ENCODE measurements at places on chromosomes 1 and 21.

DNA sequence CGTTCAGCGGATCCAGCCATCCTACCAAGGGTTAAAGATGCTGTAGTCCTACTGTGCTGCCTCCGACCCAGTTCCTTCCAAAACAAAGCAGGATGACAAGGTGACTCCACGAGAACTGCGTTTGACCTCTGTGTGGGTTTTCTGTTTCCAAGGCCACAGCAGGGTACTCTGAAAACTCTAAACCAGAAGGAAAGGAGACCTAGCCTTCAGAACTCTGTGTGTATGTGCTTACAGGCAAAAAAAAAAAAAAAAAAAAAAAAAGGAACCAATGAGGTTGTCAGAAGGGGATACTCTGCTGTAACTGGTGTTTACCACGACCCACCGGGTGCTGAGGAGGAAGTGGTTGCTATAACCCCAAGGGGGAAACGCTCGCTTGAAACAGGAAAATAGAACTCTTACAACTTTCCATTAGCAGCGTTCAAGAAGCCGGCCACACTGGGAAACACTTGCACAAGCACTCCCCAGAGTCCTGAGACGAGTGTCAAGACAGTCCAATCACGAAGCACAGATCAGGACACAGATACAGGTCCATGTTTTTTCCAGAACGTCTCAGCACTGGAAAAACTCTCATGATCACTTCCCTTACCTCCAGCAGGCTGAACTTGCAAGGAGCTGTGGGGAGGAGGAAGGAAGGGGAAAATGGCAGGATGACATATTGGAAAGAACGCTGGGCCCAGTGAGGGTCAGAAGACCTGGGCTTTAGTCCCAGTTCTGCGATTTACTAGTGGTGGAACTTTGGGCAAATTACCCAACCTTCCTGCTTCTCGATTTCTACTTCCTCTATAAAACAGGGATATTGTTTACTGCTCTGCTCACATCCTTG lies 64.0 kb downstream of the ITPKB start:
- peak; percentile 95 for DNase-seq

GRCh38 chr1:166484871-166485270 lies 318.1 kb upstream of the FAM78B start:
- no peak for DNase-seq

- DNase-seq = no peak
Observed at GRCh38 chr1:244865028-244865371, 657 bp upstream of the HNRNPU start.

DNA sequence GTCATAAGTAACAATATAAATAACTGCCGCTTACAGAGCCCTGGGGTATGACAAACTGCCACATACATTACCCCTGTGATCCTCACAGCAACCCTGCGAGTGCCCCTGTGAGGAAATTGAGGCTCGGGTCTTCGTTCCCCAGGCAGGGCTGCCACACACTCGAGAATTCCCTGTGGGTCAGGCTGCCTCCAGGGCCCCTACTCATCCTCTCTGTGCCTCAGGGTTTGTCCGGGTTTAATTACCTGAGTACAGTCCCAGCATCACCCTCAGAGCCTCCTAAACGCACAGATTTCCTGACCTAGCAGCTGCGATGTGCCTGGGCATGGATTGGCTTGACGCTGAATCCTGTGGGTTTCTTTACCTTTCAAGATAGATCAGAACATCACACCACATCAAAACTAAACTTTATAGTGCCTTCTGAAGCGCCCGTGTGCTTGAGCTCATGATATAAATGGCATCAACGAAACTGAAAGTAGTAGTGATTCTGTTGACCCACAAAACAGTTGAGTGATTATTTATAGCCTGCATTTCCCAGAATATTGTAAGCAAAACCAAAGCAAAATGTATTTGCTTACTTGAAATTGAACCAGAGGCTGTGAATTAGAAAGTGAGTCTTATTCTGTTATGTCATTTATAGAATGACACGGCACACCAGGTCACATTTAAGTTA lies 14.0 kb downstream of the SLC37A1 start:
- no peak for DNase-seq

GRCh38 chr1:155946633-155947219 lies 5.3 kb downstream of the RXFP4 start:
- DNase-seq = no peak

DNA sequence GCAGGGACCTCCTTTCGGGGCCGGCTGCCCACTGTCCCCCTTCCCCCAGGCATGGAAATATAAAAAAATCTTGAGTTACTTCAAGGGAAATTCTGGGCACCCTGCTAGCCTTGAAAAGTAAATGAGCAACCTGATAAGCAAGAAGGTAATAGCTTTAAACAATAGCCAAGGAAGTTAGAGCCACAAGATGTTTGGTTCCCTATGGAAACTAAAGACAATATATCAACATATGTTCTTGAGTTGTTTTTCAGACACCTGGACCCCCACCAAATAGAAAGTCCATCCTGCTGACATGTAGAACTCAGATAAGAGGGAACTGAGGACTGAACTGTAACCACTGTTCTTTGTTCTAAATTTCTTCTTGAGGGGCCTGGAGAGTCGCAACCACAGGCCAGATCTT lies 19.3 kb upstream of the SLC35A3 start:
- no peak for DNase-seq

- DNase-seq = no peak
Observed at GRCh38 chr1:61782771-61783170, 40.5 kb downstream of the PATJ start.

GRCh38 chr1:93566227-93566626 lies 115.4 kb downstream of the BCAR3 start:
- no peak for DNase-seq

GRCh38 chr1:15736038-15736891 lies at the start of gene SLC25A34:
Gene SLC25A34, plus strand, starts transcription at chr1:15736258. Its CDS starts 228 bp downstream, at chr1:15736486.
- DNase-seq = no peak

- DNase-seq = no peak
Observed at GRCh38 chr1:79052829-79053449, 46.4 kb upstream of the ADGRL4 start.

- no peak for DNase-seq
Observed at GRCh38 chr1:245085508-245086095, 69.2 kb upstream of the KIF26B start.

DNA sequence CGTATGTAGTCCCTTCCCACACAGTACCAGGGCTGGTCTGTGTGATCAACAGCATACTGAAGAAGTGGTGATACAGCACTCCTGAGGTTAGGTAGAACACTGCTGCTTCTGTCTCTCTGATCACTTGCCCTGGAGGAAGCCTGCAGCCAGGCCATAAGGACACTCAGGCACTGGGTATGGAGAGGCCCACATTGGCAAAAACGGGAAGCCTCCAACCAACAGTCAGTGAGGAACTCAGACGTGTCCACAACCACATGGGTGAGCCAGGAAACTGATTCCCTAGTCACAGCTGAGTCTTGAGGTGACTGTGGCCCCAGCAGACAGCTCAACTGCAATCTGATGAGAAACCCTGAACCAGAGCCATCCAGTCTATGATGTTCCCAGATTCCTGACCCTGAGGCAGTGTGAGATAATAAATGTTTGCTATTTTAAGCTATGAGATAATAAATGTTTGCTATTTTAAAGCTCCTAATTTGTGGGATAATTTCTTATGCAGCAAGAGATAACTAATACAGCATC lies 62.5 kb downstream of the COQ8A start:
- DNase-seq = no peak

DNA sequence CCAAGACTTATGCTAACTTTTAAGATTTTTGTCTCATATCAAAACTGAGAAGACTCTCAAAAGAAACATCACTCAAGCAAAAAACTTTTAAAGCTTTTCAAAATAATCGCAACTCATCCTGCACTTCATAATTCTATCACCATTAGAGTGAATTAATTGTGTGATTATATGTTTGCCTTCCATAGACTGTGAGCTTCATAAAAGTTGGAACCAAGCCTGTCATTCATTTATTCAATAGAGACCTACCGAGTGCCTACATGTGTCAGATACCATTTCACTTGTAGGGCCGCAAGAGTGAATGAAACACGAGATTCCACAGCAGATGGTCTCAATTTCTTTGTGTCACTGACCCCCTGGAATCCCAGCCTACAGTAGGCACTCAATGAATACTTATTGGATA lies 106.4 kb downstream of the RHOU start:
- DNase-seq = no peak

GRCh38 chr1:175146529-175147213 lies 45.9 kb downstream of the KIAA0040 start:
- peak; percentile 24 for DNase-seq

- no peak for DNase-seq
Observed at GRCh38 chr1:29789910-29790247, 553.6 kb downstream of the PTPRU start.

DNA sequence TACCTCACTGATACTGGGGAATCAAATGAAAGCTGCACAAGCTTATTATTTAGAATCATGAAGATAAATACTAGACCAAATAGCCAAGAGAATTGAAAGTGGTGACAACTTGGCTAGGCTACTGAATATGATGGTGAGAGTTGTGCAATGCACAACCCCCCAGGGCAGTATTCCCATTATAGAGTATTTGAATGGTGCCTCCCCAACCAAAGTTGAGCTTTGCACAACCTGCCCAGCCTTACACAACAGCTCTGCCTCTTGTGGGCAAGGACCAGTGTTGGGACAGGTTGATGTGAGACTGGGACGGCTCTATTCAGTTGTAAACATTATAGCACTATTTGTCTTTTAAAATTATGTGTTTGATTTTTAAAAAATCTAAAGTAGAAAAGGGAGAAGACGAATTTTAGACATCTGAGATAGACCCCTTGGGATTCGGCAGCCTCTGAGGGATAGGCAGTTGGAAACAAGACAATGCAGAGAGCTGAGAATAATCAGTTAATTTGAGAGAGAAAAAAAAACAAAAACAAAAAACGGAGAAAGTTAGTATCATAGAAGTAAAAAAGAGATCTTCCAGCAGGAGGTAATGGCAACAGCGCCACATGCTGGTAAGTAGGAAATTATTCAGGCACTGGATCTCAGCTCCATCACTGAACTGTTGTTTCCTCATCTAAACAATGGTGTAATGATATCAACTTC lies 91.0 kb upstream of the KCNA3 start:
- DNase-seq = peak; percentile 46

DNA sequence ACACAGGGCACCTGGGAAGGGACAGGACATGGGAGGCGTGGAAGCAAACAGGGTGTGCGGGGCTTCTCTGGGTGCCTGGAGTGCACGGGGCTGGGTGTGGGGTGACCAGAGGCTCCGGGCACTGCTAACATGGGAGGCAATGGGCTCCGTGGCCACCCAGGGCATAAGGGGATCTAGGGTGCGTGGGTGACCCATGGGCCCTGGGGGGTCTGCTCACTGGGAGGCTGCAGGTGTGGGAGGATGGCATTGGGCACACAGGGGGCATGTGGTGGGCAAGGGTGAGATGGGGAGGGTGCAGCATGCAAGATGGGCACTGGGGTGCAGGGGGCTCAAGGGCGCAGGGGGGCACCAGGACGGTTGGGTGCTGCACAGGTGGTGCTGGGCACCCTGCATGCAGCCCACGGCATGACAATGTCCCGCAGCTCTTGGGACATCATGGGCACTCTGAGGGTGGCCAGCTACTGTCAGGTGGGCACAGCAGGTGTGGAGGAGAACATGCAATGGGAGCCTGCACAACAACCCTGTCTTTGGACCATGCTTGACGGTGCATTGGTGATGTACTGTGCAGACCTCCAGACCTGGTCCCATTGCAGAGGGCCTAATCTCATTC lies 15.1 kb downstream of the TRIM11 start:
- DNase-seq = no peak

GRCh38 chr1:180234369-180235076 lies 4.5 kb downstream of the LHX4 start:
- no peak for DNase-seq

DNA sequence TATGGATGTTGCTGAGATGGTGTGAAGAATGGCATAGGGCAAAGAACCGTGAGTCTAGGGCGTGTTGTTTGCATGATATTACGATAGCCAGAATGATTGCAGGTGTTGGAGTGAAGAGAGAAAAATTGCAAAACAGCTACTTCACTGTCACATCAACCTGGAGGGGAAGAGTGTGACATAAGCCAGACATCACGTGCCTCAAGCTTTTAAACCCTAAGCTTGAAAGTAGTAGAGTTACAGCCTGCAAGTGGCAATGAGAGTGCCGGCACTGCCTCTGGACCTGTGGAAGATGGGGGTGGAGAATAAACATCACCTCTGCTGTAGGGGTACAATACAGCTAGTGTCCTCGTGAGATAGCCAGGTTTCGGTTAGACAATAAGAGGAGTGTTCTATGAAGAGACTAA lies 11.1 kb downstream of the EEIG2 start:
- DNase-seq = no peak

GRCh38 chr1:8706995-8707396 lies 110.4 kb downstream of the RERE start:
- DNase-seq = no peak

GRCh38 chr21:15515908-15516307 lies 213.9 kb upstream of the USP25 start:
- no peak for DNase-seq

DNA sequence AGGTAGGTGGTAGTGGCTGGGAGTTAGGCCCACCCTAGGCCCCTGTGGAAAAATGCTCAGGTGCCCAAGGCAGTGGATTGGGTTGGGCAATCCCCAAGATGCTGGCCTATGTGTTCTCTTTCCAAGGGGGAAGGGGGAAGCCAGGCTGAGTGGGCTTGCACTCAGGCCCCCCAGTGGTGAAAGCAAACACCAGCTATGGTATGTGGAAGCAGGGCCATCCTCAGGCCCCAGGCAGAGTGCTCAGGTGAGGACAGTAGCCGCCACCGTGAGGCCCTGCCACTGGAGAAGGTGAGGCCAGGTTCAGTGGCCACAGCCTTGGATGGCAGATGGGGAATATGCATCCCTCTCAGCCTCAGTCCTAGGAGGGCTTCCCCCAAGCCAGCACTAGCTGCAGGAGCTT lies 11.8 kb downstream of the LY9 start:
- no peak for DNase-seq

GRCh38 chr21:33854604-33855003 lies 61.0 kb downstream of the ATP5PO start:
- DNase-seq = no peak

DNA sequence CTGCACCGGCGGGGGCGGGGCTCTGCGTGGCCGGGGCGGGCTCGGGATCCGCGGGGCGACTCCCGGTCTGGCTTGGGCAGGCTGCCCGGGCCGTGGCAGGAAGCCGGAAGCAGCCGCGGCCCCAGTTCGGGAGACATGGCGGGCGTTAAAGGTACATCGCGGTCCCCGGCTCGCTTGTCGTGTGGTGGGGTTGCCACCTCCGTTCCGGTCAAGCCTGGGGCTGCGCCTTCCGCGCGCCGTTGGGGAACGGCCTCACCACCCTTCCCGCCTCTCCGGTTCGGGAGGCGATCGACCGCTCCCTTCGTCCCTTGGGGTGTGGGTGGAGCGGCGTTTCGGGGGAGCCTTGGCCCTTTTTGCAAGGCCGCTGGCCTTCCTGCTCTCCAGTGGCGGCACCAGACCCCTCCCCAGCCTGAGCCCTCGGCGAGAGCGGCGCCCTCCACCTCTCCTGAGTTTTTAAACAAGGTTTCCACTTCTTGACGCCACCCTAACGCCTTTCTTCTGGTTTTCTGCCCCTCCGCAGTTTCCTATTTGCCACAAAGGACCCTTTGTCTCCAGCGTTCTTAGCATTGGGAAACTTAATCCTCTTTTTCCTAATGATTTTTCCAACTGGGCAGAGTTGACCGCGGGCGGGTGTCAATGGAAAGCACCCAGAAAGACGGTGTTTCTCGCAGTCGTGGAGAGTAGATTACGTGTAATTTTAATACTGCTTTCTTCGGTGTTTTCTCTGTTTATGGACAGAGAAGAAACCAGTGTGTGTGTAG lies at the start of the genes LEPR and LEPROT:
Gene LEPR, plus strand, starts transcription at position 79 of the 761 bp plus-strand sequence. CDS start 144,898 bp downstream, outside the sequence.
Gene LEPROT, plus strand, starts transcription at position 79 of the 761 bp plus-strand sequence. Its CDS starts 57 bp downstream, at position 136.
- DNase-seq = peak; percentile 52

GRCh38 chr1:239819756-239820250 lies 271.9 kb upstream of the FMN2 start:
- DNase-seq = no peak

- no peak for DNase-seq
Observed at GRCh38 chr1:189606795-189607476, 870.7 kb downstream of the BRINP3 start.

- DNase-seq = no peak
Observed at GRCh38 chr21:33552999-33553598, 10.3 kb downstream of the SON start.

Data from AML-193 (cell line).